ENCODE measurements at places on chromosomes 2 and 18.
A peak's percentile ranks its signal among the peaks of the same experiment; 100 is the strongest.

GRCh38 chr2:144827404-144827803 lies 307.5 kb upstream of the ZEB2 start:
- no peak for DNase-seq

- DNase-seq = no peak
Observed at GRCh38 chr2:149422337-149422990, 92.1 kb downstream of the LYPD6 start.

GRCh38 chr2:189624648-189625355 lies 36.5 kb upstream of the ASNSD1 start:
- DNase-seq = no peak

GRCh38 chr2:8538931-8539621 lies 142.8 kb upstream of the ID2 start:
- DNase-seq = no peak

DNA sequence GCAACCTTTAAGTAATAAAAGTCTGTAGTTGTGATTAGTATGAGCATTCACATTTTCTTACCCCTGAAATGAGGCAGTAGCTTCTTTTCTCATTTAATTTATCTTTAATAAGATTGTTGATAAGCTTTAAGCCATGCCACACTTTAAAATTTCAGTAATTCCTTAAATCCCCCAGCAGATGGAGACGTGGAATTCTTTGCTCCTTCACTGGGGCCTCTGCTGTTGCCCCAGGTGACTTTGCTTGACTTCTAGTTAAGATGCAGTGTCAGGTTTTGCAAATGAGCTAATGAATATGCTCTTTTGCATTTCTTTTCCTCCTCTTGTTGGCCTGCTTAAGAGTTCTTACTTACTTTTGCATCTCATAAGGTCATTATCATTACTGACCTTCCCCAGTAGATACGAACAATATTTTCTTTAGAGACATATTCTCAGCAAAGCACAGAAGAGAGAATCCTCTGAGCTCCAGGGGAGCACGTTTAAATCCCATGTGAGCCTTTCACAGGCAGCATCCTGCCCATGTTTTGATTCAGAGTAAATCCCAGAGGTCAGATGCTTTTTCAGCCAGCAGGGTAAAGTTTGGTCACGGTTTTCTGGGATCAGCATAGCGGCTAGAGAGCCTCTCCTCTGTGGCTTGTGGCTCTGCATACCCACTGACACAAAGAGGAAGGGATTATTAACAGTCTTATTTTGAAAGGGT lies 222.9 kb downstream of the PTPRM start:
- peak; percentile 30 for DNase-seq

Measured in right renal pelvis (tissue), 4 donors.